ENCODE measurements at places on chromosomes 3 and 15. TPM values are rescaled to one million over a fixed set of nuclear protein-coding genes. Genes with fewer than 3 reads are reported as not detected.
A peak's percentile ranks its signal among the peaks of the same experiment; 100 is the strongest.

The RBP2 gene
- total RNA-seq, result not detected

The ADAMTS9 gene
- 129 TPM for total RNA-seq

The PCLAF gene
- total RNA-seq, result 16.6 TPM

DNA sequence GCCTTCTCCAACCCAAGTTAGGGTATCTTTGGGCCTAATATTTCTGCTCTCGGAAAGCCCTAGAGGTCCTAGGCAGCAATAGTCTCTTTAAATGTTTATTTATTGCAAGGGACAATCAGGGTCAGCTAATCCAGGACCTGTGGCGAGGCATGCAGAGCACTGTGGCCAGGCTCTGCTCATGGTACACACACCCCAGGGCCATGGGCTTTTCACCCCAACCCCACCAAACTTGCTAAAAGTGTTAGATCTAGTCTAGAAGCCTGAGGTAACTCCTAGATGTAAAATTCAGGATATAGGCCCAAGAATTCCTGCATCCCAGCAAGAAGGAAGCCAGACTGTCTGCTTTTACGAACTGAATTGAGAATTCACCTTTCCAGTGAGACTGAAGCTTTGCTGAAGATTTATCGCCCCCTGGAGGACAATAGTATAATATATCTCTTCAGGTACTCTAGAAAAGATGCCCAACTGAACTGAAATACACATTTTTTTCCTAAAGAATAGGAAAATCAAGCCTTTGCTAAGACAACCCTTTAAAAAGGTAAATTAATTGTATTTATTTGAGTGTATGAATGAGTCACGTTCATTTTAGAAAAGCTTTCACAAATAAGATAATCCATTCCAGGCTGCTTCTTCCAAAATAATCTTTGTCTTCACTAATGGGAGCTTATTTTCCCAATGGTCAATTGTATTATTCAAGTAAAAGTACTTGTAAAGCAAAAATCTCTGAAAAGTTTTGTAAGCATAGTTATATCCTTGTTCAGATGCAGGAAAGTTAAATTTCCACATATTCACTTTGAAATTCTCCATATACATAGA is 89.8 kb downstream of the LRRC3B start:
- H3K27me3 ChIP-seq, result no peaks in the 10 kb centered on the region
- H3K36me3 ChIP-seq, result no peaks in the 10 kb centered on the region
- no peak overlapping the region for H3K4me3 ChIP-seq
- no peak overlapping the region for H3K27ac ChIP-seq
- no peak for DNase-seq
- no peaks in the 10 kb centered on the region for H3K4me1 ChIP-seq

DNA sequence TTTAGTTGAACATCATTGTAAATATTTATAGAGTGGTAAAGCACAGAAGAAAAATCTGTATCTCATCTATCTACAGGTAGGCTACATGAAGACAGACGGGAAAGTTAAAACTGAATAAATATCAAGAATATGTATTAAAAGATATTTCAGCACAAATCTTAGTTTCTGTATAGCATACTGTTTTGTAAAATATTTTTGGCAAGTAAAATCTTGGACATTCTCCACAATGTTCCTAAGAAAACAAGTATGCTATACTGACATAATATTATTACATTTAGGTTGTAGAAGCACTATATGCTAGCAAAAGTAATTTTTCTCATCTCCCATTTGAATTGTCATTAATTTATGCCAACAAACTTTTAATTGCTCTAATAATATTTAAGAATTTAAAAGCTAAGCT is 326.4 kb upstream of the ARL6 start:
- no peaks in the 10 kb centered on the region for H3K27me3 ChIP-seq
- no peak overlapping the region for H3K4me3 ChIP-seq
- H3K27ac ChIP-seq, result no peak overlapping the region
- no peak for DNase-seq

- no peak overlapping the region for H3K4me3 ChIP-seq
- H3K36me3 ChIP-seq, result peaks cover 1% of the 10 kb centered on the region
- H3K27me3 ChIP-seq, result no peaks in the 10 kb centered on the region
- no peak overlapping the region for H3K27ac ChIP-seq
- peaks cover 18% of the 10 kb centered on the region for H3K4me1 ChIP-seq
Observed at GRCh38 chr3:167895178-167895577, 159.7 kb downstream of the SERPINI1 start.

DNA sequence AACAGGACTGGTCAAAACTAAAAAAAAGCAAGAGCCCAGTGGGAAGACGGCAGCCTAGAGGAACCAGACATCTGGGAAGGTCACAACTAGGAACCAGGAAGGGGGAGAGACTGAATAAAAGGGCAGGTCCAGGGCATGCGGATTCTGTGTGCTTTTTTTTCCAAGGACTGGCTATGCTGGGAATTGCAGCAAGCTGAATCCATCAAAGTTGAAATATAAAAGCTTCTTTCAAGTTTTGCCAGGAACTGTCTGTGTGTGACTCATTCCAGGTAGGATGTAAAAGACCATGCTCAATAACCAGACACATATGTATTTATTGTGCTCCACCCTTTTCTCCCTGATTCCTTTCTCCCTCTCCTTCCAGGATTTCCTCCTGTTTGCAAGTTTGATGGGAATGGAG is 47.9 kb upstream of the CCDC80 start:
- DNase-seq, result no peak
- H3K27ac ChIP-seq, result peak overlapping the region; percentile 94

DNA sequence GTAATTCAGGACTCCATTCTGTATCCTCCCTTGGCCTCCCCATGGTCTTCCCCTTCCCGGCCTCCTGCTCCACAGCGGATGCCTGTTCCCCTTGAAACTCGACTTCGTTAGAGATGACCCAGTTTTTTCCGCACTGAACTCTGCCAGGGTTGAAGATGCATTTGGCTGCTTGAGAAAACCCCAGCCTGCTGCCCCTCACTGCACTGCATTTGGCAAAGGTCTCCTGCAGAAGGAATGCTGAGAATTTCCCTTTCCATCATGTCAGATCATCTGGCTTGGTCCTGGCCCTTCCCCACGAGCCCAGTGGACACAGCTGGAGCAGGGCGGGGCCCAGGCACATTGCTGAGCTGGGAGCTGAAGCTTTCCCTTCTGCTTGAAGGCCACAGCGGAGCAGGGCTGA is 37.6 kb upstream of the RGMA start:
- no peaks in the 10 kb centered on the region for H3K27me3 ChIP-seq
- H3K36me3 ChIP-seq, result no peaks in the 10 kb centered on the region
- no peak overlapping the region for H3K27ac ChIP-seq
- H3K4me3 ChIP-seq, result no peak overlapping the region

GRCh38 chr15:41513506-41514227 is at the start of gene LTK:
Gene LTK (minus strand): TSS chr15:41513827. CDS start chr15:41513709, 118 bp downstream.
- DNase-seq, result no peak
- H3K27ac ChIP-seq, result no peak within 1 kb of the TSS
- peak within 1 kb of the TSS; percentile 69 for H3K4me3 ChIP-seq
- peaks cover 20% of the 10 kb centered on the region for H3K4me1 ChIP-seq
- peaks cover 17% of the 10 kb centered on the region for H3K36me3 ChIP-seq
